ENCODE measurements at places on chromosomes 3 and 15.

GRCh38 chr3:184647405-184647936, 64.4 kb downstream of the MAGEF1 start:
- no peak for DNase-seq

GRCh38 chr3:111509308-111509707, 32.7 kb upstream of the CD96 start:
- no peak for DNase-seq

DNA sequence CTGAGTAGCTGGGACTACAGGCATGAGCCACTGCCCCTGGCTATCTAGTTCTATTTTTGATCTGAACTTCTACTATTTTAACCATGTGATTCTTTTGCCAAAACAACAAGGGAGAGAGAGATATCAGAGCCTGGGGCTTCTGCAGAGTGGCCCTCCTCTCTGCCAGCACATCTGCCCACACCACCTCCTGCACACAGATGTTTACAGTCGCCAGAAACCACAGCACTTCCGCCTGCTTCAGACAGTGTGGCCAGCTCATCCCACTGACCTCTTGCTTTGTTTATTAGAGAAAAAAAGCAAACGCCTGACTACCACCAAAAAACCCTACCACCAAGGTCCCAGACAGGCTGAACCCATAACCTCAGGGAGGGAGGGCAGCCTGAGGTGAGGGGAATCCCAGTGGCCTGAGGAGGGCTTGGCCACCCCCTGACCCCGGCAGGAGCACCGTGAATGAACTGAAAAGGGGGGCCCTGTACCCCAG, 85.9 kb upstream of the ABHD2 start:
- peak; percentile 72 for DNase-seq

DNA sequence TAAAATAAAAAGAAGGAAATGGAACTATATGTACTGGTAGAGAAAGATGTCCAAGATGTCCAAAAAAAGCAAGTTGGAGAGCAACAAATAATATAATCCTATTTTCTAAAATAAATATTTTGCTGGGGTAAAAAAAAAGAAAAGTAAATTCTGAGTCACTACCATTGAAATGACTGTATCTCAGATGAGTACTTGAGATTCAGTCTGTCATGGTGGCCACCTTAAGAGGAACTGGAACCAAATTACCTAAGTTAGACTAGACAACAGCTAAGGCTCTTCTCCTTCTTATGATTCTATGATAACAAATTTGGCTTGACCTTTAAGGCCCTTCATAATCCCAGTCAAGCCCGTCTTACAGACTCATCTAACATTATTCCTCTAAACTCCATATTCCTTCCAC, 270.6 kb upstream of the HES1 start:
- no peak for DNase-seq

GRCh38 chr3:16817197-16817596, 67.6 kb upstream of the PLCL2 start:
- DNase-seq, result no peak

DNA sequence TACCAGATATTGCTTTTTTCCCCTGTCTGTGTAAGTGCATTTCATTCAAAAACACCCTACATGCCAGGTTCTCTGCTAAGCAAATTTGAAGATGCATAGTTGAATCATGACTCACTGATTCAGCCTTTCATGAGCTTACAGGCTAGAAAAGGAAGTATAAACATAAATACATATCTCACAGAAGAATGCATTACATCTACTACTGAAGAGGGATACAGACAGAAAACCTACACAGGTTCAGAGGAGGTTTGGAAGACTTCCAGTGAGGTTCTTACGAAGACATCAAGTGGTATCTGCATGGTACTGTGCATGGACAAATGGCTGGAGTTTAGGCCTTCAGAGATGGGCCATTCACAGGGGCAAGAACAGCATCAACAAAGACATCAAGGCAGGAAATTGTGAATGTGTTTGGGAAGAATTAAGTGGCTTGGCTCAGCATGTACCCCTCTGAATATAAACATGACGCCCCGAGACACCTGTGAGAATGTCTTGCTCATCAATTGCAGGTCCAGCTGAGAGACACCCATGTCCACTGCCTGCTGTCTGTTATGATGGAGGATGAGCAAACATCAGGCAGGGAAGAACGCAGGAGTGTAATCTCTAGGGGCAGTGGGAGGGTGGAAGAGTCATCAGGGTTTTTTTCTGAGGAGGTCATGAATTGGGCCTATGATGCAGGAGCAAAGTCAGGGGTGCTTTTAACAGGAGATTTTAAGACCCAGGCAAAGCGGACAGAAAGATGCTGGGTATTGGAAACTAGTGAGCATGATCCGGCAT, 105.1 kb upstream of the GALNT15 start:
- DNase-seq, result no peak

GRCh38 chr3:11995120-11995519, 9.1 kb upstream of the SYN2 start:
- DNase-seq, result no peak

- no peak for DNase-seq
Measured at GRCh38 chr15:63499611-63500010, 4.8 kb upstream of the USP3 start.

DNA sequence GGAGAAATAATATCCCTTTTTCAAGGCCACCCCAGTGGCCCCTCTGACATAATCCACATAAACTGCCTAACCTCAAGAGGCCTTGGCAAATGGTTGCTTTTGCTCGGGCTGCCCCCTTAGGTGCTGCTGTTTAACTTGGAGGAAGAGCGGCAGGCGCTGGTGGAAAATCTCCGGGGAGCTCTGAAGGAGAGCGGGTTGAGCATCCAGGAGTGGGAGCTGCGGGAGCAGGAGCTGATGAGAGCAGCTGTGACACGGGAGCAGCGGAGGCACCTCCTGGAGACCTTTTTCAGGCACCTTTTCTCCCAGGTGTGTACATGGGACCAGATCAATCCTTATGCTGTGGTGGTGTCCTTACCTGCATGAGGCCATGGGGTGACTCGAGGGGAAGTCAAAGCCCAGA, 15.0 kb downstream of the DUOX1 start:
- DNase-seq, result peak; percentile 40

GRCh38 chr15:98150084-98150483, 189.6 kb downstream of the ARRDC4 start:
- no peak for DNase-seq

- DNase-seq, result no peak
Measured at GRCh38 chr15:80527961-80528360, 123.8 kb downstream of the ARNT2 start.

- DNase-seq, result no peak
Measured at GRCh38 chr3:183279371-183279770, 26.3 kb downstream of the B3GNT5 start.

DNA sequence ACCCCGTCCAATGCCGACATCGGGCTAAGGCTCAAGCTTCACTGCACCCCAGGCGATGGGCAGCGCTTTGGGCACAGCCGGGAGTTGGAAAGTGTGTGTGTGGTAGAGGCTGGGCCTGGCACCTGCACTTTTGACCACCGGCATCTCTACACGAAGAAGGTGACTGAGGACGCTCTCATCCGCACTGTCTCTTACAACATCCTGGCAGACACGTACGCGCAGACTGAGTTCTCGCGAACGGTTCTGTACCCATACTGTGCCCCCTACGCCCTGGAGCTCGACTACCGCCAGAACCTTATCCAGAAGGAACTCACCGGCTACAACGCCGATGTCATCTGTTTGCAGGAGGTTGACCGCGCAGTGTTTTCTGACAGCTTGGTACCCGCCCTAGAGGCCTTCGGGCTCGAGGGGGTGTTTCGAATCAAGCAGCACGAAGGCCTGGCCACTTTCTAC, 1.0 kb downstream of the PDE12 start:
- DNase-seq, result no peak

DNA sequence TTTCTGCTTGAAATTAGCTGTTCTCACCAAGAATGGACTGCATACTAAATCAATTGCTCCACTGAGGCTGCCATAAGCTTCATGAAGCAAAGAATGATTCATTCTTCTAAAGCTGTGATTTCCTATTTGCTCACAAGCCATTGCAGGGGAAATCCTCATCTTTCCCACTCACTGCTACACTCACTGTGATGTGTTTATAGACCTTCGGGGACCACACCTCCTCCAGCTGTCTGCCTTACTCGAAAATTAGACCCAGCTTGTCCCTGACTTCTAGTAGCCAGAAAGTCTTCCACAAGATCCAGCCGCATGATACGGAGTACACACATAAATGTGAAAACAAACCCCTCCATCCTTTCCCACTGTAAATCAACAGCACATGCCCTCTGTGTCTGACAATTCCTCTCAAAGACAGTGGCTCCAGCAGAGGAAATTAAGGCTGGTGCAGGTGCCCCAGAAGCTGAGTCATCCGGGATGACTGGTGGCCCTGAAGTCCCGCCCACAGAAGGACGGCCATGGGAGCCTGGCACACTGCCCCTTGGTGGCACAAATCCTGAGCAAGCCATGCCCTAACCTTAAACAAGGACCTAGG, 172.0 kb downstream of the STT3B start:
- DNase-seq, result peak; percentile 73

DNA sequence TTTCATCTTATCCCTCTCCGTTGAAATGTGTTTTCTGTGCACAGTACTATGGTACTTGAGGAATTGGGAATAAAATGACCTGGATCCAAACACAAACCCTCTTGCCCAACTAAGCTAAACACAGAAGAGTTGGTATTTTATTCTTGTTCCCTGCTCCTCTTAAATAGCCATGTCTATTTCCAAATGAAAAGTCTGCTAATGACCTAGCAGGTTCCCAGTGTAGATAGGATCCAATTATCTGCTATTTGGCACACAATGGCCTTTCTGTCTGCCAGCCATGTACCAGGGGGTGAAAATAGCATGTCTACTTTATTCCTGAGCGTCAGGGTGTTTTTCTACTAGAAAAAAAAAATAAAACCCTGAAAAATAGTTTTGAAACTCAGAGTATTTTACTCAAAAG, 657.0 kb upstream of the NAALADL2 start:
- no peak for DNase-seq

GRCh38 chr3:7793786-7794185, 707.8 kb upstream of the LMCD1 start:
- no peak for DNase-seq
